ENCODE measurements at places on chromosomes 4 and X. TPM values are rescaled to one million over a fixed set of nuclear protein-coding genes. Genes with fewer than 3 reads are reported as not detected.

Gene AR
- not detected for total RNA-seq

Gene AFF2
- 1.3 TPM for total RNA-seq

Gene GABRQ
- not detected for total RNA-seq

DNA sequence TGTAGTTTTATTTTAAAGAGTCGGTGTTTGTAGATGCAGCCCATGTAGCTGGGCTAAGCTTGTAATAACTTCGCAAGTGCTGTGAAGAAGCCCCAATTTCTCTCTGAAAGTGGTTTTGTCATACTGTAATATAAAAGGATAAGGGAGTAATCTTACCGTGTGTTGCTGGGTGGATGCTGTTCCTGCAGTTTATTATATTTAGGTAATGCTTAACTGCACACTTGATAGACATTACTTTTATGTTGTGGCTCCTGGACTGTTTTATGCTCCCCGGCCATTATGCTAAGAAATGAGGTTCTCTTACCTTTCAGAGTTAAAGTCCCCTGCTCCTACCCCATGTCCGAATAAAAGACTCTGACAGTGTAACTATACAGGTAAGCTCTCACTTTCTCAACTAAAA lies 789.4 kb downstream of the RPA4 start:
- no peak for DNase-seq

Gene SPANXB1
- not detected for total RNA-seq

DNA sequence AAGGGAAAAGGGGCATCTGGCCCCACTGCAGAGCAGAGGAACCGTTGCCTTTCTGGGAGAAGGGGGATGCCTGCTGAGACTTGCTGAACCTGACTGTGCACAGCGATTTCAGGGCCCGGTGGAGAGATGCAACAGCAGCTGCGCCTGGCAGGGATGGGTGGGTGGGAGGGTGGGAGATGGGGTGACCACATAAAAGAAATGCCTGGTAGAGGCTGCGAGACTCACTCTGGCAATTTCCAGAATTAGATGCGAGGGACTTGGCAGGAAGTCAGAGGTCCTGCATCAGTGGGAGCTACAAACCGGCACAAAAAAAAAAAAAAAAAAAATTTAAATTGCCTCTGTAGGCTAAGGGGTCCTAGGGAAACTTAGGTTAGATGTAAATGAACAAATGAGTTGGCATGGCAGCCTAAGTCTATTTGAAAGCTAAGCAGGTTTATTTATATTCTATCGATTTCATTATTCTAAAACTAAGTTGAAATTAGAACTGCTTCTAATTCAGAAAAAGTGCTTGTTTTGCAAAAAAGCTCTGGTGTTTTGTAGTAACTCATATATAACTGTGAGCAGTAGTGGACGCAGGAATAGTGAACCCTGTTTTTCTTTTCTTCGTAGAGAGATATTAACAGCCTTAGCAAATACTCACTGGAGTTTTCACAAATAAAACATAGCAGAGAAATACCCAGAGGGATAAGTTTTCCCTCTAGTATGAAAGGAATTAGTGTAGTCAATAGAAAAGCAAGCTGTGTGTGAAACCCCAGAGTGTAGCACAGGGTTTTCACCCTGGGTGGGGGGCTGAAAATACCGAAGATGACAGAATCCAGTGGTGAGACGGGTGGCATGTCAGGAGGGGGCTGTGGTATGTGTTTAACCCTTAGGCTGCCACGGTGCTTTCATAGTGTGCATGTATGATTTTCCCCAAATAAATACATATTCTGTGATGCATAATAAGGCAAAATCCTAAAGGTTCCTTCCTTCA lies 130.1 kb downstream of the EGF start:
- DNase-seq: no peak

Data from CD8-positive, alpha-beta T cell (primary cell).